Stimulated activated naive B cell treated with anti-CD40 and anti-IgM and Interleukin-4, amounts not matched to agents 10 μg/mL and 1 μg/mL and 100 μg/mL, for 72 hours (primary cell): ENCODE measurements at places on chromosomes 2 and 18.
A peak's percentile ranks its signal among the peaks of the same experiment; 100 is the strongest.

DNA sequence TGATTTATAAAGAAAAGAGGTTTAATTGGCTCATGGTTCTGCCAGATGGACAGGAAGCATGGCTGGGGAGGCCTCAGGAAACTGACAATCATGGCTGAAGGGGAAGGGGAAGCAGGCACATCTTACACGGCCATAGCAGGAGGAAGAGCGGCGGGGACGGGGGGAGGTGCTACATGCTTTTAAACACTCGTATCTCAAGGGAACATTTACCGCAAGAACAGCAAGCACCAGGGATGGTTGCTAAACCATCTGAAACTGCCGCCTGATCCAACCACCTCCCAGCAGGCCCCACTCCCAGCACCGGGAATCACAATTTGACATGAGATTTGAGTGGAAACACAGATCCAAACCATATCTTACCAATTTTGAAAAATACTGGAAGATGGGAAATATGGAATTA lies 362.8 kb downstream of the FBXO15 start:
- no peak for DNase-seq

DNA sequence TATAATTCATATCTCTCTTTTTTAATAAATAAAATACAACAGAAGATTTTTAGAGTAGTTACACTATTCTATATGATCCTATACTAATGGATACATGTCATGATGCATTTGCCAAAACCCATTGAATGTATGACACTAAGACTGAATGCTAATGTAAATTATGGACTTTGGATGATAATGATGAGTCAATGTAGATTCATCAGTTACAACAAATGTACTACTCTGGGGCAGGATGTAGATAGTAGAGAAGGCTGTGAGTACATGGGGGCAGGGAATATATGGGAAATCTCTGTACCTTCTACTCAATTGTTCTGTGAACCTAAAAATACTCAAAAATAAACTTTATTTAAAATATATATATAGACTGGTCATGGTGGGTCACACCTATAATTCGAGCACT lies 45.6 kb upstream of the NEDD4L start:
- no peak for DNase-seq

DNA sequence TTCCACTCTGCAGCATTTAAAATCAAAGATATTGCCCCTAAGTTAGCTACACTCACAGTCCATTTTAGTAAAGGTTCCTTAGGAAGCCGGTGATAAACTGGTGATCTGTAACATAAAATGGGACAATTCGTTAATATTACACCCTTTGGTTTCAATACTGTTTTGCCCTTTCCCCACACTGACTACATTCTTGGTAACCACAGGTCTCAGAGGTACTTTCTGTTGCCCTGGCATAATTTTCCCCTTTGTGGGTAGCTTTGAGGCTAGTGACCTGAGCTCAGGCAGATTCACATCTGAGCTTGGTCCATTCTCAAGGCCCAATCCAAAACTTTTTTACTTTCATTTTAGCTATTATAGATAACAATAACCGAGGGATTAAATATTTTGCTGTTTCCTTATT lies 32.9 kb upstream of the CSRNP3 start:
- peak; percentile 2 for DNase-seq

DNA sequence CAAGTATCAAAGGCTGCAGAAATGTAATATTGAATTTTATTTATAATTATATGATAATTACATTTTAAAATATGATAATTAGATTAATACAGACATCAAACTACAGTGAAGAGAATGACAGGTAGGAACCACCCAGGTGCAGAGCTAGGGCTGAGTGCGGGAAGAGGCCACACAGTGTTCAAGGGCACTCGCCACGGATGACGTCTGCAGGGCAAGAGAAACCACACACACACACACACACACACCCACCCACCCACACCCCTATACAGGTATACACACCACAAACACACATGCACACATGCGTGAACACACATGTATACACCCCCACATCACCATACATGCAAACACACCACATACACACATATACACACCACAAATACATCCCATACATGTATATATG lies 41.2 kb downstream of the MBP start:
- DNase-seq = no peak

DNA sequence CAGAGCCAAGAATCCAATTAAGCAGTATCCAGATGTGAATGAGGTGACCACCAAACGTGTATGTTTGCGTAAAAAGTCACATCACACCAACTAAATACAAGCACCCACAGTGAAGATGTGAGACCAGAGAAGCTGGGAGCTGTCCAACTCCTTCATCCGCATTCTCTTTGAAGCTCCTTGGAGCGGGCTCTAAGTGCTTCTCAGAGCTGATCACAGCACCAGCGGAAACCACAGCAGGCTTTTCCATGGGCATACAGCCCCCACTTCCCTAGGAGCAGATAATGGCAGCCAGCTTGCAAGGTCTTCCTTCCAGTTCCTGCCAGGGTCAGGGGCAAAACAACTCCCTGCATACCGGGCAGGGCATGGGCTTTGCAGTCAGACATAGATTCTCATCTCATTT lies 36.4 kb downstream of the REEP1 start:
- no peak for DNase-seq

GRCh38 chr2:88074150-88074549 lies 6.5 kb downstream of the SMYD1 start:
- DNase-seq = no peak

DNA sequence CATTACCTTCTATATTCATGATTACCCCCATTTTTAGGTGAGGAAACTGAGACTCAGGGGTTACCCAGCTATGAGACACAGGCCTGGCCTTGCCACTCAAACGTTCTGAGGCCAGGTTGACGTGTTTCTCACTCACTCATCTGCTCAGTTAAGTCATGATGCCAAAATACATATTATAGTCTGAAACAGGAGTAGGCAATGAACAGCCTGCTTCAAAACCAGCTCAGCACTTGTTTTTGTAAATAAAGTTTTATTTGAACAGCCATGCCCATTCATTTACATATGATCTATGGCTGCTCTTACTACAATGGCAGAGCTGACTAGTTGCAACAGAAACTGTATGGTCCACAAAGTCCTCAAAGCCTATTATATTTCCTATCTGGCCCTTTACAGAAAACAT lies 74.1 kb upstream of the SMAD2 start:
- DNase-seq = no peak

GRCh38 chr2:70161069-70161534 lies 29.7 kb downstream of the C2orf42 start:
- DNase-seq = no peak

DNA sequence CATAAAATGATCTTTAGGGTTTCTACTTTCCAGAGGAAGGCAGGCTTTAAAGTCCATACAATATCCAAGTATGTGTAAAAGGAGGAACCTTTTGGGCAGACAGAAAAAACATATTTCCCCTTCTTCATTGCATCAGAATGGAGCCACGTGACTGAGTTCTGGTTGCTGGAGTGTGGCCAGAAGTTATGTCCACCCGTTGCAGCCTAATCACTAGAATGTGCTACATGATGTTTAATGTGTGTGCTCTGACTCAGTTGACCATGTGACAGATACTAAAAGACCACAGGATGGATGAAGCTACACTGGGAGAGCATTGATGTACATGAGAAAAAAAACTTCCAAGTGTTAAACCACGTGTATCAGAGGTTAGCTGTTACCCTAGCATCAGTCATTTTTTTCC lies 460.9 kb downstream of the RIT2 start:
- no peak for DNase-seq

DNA sequence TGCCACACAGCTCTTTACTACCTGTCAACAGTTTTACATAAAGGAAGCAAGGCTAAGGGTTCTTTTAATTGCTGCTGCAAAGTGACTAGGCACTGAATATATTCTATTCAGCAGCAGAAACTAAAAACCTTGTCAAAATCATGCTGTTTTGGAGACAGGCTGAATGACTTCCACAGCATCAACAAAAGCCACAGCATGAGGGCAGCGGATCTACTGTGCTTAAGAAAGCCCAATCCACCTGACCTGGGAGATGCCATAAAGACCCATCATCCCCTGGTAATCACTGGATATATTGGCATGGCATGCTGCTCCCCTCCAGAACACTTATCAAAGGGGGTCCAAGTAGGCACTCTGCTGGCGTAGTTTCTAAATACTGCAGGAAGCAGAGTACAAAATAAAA lies 715.1 kb upstream of the SLC8A1 start:
- DNase-seq = no peak
